ENCODE measurements at places on chromosomes 6 and 20.

- no peak overlapping the region for H3K27ac ChIP-seq
- no peak for DNase-seq
- H3K4me3 ChIP-seq, result no peak overlapping the region
- H3K4me1 ChIP-seq, result peaks cover 21% of the 10 kb centered on the region
- H3K27me3 ChIP-seq, result no peaks in the 10 kb centered on the region
Observed at GRCh38 chr20:5947276-5947675, 3.1 kb downstream of the TRMT6 start.

- H3K4me1 ChIP-seq, result no peaks in the 10 kb centered on the region
- H3K27ac ChIP-seq, result no peak overlapping the region
- no peaks in the 10 kb centered on the region for H3K36me3 ChIP-seq
Observed at GRCh38 chr6:122180132-122180531, 219.3 kb upstream of the HSF2 start.

GRCh38 chr6:83985308-83985713 is 48.3 kb upstream of the MRAP2 start:
- H3K27me3 ChIP-seq, result no peaks in the 10 kb centered on the region
- H3K36me3 ChIP-seq, result peaks cover 10% of the 10 kb centered on the region
- DNase-seq, result no peak
- no peaks in the 10 kb centered on the region for H3K4me1 ChIP-seq
- H3K4me3 ChIP-seq, result no peak overlapping the region

- H3K27me3 ChIP-seq, result no peaks in the 10 kb centered on the region
- no peak overlapping the region for H3K27ac ChIP-seq
- H3K4me1 ChIP-seq, result no peaks in the 10 kb centered on the region
- H3K36me3 ChIP-seq, result no peaks in the 10 kb centered on the region
- no peak overlapping the region for H3K4me3 ChIP-seq
- no peak for DNase-seq
Observed at GRCh38 chr6:117384659-117385058, 41.1 kb downstream of the ROS1 start.

DNA sequence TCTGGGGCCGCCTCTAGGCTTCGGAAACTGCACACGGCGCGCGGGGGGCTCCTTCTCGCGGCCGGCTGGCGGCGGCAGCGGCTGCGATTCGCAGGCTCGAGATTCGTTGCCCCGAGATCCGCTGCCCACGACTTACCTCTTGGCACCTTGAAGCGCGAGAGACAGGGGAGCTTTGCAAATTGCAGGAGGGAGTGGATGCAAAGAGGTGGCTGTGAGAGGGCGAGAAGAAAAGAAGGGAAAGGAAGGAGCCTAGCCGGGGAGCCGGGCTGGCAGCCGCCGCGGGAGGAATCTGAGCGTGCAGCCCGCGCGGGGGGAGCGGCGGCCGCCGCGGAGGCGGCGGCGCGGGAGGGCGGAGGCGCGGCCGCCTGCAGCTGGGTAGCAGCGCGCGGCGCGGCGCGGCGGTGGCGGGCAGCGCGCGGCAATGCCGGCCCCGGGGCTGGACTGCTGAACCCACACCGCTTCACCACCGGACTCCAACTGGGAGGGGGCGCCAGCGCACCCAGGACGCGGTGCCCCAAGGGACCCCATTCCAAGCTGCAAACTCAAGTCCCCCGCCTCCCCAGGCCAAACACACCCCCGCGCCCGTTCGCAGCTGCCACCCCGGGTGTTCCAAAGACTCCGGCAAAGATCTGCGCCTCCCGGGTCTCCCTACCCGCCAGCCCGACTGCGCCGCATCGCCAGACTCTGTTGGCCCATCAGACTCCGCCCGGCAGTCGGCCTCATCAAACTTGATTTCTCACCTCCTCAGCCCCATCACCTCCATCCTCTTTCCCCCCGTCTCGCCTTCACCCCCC is 44.2 kb upstream of the SUPT3H start:
- H3K4me3 ChIP-seq, result peak overlapping the region; percentile 40
- H3K36me3 ChIP-seq, result no peaks in the 10 kb centered on the region
- no peak overlapping the region for H3K27ac ChIP-seq
- no peaks in the 10 kb centered on the region for H3K4me1 ChIP-seq
- no peaks in the 10 kb centered on the region for H3K27me3 ChIP-seq
- no peak for DNase-seq

DNA sequence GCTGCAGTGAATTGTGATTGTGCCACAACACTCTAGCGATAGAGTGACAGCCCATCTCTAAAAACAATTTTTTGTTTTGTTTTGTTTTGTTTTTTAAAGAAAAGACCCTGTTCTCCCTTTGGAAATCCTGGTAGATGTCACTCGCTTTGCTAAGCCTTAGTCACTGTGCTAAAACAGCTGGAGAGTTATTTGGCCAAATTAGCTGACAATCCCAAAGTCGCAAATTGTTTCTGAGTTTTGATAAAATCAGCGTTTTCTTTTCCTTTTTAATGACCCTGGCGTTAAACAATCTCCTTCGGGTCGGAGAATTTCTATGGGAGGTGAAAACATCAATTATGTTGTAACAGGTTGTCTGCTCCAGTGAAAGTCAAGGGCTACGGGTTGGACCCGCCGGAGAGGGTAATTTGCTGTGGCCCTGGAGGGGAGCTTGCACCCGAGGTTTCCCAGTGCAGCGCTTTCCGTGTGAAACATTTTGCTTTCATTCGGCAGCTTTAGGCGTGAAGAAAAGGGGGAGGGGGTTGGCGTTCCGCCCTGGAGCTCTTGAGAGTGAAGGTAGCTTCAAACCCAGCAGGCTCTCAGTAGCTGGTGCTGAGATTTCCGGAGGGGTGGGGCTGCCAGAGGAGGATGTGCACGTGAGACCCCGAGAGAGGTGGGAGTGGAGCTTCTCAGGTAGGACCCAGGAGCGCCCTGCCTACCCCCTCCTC is 296.6 kb downstream of the PHACTR1 start:
- no peaks in the 10 kb centered on the region for H3K36me3 ChIP-seq
- no peaks in the 10 kb centered on the region for H3K4me1 ChIP-seq
- no peak overlapping the region for H3K4me3 ChIP-seq
- no peak overlapping the region for H3K27ac ChIP-seq
- no peak for DNase-seq

- peaks cover 3% of the 10 kb centered on the region for H3K27me3 ChIP-seq
- no peak overlapping the region for H3K27ac ChIP-seq
- H3K4me1 ChIP-seq, result peaks cover 13% of the 10 kb centered on the region
- H3K36me3 ChIP-seq, result no peaks in the 10 kb centered on the region
- no peak for DNase-seq
Observed at GRCh38 chr6:119076173-119076572, 2.3 kb downstream of the FAM184A start.

GRCh38 chr20:59087829-59088433 is 45.3 kb upstream of the PRELID3B start:
- H3K27me3 ChIP-seq, result no peaks in the 10 kb centered on the region
- no peak overlapping the region for H3K27ac ChIP-seq
- DNase-seq, result peak; percentile 88
- no peaks in the 10 kb centered on the region for H3K36me3 ChIP-seq
- H3K4me1 ChIP-seq, result no peaks in the 10 kb centered on the region
- H3K4me3 ChIP-seq, result no peak overlapping the region

GRCh38 chr6:149716181-149716963 is 1.5 kb downstream of the LATS1 start:
- H3K36me3 ChIP-seq, result peaks cover 12% of the 10 kb centered on the region
- peaks cover 20% of the 10 kb centered on the region for H3K4me1 ChIP-seq
- H3K27ac ChIP-seq, result no peak overlapping the region
- peak overlapping the region; percentile 81 for H3K4me3 ChIP-seq
- H3K27me3 ChIP-seq, result no peaks in the 10 kb centered on the region

DNA sequence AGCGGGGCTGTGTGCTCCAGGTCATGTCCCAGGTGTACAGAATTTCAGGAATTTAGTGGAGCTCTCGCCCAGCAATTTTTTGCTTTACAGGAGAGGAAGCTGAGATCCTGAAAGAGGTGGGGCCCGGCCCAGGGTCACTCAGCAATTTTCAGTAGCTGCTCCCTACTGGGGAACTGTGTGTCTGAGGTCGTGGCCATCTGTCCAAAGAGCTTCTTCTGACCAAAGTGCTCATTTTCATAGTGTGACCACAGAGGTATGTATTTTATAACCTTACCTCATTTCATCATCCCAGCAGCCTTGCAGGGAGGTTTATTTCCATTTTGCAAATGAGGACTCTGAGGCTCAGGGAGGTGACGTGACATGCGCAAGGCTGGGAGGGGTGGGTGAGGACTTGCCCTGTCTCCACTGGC is 46.3 kb downstream of the FAM209B start:
- H3K36me3 ChIP-seq, result no peaks in the 10 kb centered on the region
- H3K27ac ChIP-seq, result no peak overlapping the region
- no peaks in the 10 kb centered on the region for H3K27me3 ChIP-seq

GRCh38 chr6:7048894-7049293 is 58.9 kb upstream of the RREB1 start:
- no peak overlapping the region for H3K27ac ChIP-seq
- peaks cover 4% of the 10 kb centered on the region for H3K4me1 ChIP-seq
- no peak overlapping the region for H3K4me3 ChIP-seq
- no peaks in the 10 kb centered on the region for H3K36me3 ChIP-seq

GRCh38 chr6:109374326-109374892 is 7.9 kb downstream of the CD164 start:
- no peak overlapping the region for H3K4me3 ChIP-seq
- no peaks in the 10 kb centered on the region for H3K27me3 ChIP-seq

DNA sequence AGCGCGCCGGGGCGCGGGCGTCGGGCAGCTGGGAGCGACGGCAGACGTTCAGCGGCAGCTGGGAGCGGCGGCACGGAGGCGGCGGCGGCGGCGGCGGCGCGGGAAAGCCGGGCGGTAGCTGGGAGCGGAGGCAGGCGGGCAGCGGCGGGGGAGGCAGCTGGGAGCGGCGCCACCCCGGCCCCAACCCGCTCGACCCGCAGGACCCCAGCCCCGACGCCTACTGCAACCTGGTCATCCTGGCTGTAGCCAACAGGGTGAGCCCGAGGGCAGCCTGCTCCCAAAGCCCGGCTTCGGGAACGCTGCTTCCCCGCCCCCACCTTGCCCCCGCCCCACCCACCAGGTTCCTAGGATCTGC is 8.9 kb downstream of the CCM2L start:
- no peak overlapping the region for H3K4me3 ChIP-seq
- no peaks in the 10 kb centered on the region for H3K36me3 ChIP-seq
- H3K27ac ChIP-seq, result no peak overlapping the region
- peaks cover 12% of the 10 kb centered on the region for H3K4me1 ChIP-seq
- DNase-seq, result no peak
- H3K27me3 ChIP-seq, result no peaks in the 10 kb centered on the region

- no peaks in the 10 kb centered on the region for H3K27me3 ChIP-seq
- DNase-seq, result no peak
- H3K4me1 ChIP-seq, result peaks cover 5% of the 10 kb centered on the region
- H3K4me3 ChIP-seq, result no peak overlapping the region
Observed at GRCh38 chr6:138849791-138850190, 53.9 kb downstream of the ECT2L start.

DNA sequence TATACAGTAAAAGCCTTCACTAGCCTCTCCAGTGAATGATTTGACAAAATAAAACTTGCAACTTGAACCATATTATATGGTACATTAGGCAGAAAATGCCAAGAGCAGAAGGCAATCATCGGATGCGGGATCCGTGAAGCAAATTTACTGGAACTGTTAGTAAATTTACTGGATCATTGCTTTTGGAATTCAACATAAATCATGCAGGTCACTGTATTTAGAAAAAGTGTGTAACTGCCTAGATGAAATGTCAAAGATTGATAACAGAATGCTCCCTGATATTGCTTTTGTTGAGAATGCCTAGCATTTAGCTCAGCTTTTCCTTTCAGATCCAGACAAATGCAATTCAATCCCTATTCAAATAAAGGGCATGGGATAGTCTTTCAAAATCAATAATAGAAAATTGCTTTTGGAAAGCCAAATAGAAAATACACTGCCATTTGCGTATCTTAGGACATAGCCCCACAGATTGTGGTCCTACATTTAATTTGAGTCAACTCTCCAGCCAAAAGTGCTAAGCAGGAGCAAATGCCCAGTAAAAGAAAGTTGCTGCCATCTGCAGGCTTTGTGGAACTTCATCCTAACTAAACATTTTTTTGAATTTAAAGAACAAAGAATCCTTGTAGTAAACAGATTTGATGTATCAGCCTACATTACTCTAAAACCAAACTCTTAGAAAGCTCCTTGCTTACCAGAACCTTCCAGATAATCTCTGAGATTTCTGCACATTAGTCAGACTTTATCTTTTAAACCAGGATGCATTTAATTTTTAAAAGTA is 109.5 kb upstream of the HSF2 start:
- no peak overlapping the region for H3K27ac ChIP-seq
- no peak for DNase-seq
- no peaks in the 10 kb centered on the region for H3K4me1 ChIP-seq
- H3K27me3 ChIP-seq, result no peaks in the 10 kb centered on the region
- no peak overlapping the region for H3K4me3 ChIP-seq

DNA sequence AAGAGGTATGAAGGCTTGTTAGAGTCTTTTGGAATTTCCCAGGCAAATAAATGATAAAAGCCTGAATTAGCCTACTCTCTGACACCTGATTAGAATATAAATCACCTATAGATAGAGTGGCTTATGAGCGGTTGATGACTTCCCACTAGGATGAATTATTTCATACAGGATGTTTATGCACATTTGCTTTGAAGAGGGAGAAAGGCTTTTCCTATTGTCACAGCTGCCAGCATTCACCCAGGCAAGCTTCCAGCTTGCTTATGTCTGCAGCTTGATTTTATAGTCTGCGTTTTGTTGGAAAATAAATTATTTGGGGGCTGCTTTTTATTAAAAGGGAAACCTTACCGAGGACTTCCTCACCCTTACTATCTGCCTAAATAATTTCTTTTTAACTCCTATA is 51.3 kb upstream of the EIF2S2 start:
- DNase-seq, result no peak
- H3K27me3 ChIP-seq, result no peaks in the 10 kb centered on the region
- H3K36me3 ChIP-seq, result no peaks in the 10 kb centered on the region

DNA sequence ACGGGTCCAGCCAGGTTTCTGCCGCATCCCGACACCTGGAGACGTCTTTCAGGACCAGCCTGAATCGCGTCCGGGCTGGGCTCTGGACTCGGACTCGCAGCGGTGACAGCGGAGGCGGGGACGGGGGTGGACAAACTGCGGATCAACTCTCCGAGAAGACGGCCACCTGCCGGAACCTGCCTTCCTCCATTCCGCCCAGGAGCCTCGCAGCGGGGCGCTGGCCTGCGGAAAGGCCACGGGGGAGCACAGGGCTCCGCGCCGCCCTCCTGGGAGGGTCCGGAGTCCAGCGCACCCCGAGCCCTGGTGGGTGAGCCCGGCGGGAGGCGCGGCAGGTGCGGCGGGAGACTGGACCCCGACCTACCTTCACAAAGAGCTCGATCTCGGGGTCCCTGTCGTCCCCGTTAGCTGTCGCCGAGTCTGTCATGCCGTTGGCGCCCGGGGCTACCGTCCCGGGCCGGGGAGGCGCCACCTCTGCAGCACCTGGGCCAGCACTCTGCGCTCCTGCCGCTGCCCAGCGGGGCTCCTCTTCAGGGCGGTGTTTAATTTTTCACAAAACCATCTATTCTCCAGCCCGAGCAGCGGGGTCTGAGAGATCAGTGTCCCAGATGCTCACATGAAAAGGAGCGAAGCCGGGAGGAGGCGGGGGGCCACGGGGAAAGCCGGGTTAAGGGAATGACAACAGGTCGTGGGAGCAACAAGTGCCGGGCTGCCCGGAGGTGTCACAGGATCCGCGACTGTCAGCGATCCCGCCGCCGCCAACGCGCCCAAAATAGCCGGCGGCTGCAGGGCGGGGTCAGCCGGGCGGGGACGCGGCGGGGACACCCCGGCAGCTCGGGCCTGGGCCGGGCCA is at the start of gene CLIC5:
TSS of gene CLIC5 (minus strand) at position 742 of the 850 bp plus-strand sequence. CDS start at position 424, 318 bp downstream.
- no peak for DNase-seq
- no peaks in the 10 kb centered on the region for H3K4me1 ChIP-seq
- no peaks in the 10 kb centered on the region for H3K27me3 ChIP-seq
- H3K27ac ChIP-seq, result no peak within 1 kb of the TSS
- no peak within 1 kb of the TSS for H3K4me3 ChIP-seq
- H3K36me3 ChIP-seq, result no peaks in the 10 kb centered on the region

Data from Karpas-422 (cell line).